T-helper 17 cell (primary cell): ENCODE measurements at places on chromosomes 11 and 22.

DNA sequence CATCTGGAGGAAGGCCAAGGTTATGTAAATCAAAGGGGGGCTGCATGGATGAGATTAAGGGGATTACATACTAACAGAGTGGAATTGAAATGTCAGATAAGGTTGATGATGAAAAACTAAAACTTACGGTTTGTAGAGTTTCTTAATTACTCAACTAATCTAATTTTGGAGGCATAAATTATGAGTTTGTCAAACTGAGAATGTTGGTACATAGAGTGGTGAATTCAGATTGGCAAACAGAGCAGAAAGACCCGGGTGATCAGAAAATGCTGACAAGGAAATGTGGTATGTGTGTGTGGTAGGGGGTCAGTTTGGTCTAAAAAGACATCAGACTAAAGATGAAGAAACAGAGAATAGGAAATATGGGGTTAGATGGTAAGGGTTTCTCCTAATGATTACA lies 11.0 kb downstream of the MS4A6E start:
- H3K4me1 ChIP-seq = no peaks in the 10 kb centered on the region
- peaks cover 2% of the 10 kb centered on the region for H3K36me3 ChIP-seq
- peaks cover 66% of the 10 kb centered on the region for H3K27me3 ChIP-seq
- no peak for DNase-seq
- no peak overlapping the region for H3K27ac ChIP-seq

- no peak overlapping the region for H3K27ac ChIP-seq
- H3K36me3 ChIP-seq = no peaks in the 10 kb centered on the region
- peaks cover 2% of the 10 kb centered on the region for H3K4me1 ChIP-seq
- no peak for DNase-seq
- H3K4me3 ChIP-seq = no peak overlapping the region
Observed at GRCh38 chr11:113908098-113908497, 3.5 kb downstream of the HTR3B start.

- no peak for DNase-seq
- no peak overlapping the region for H3K27ac ChIP-seq
- H3K4me3 ChIP-seq = no peak overlapping the region
- no peaks in the 10 kb centered on the region for H3K4me1 ChIP-seq
Observed at GRCh38 chr11:111260811-111261210, 15.3 kb downstream of the POU2AF2 start.

GRCh38 chr22:30400159-30400558 lies 3.3 kb downstream of the SEC14L2 start:
- H3K27me3 ChIP-seq = no peaks in the 10 kb centered on the region
- no peak overlapping the region for H3K27ac ChIP-seq
- H3K36me3 ChIP-seq = no peaks in the 10 kb centered on the region
- DNase-seq = no peak
- H3K4me3 ChIP-seq = no peak overlapping the region

GRCh38 chr11:68011051-68011943 lies 1.2 kb downstream of the ALDH3B1 start:
- DNase-seq = no peak
- peaks cover 7% of the 10 kb centered on the region for H3K4me1 ChIP-seq
- no peak overlapping the region for H3K4me3 ChIP-seq
- no peaks in the 10 kb centered on the region for H3K36me3 ChIP-seq
- no peak overlapping the region for H3K27ac ChIP-seq

DNA sequence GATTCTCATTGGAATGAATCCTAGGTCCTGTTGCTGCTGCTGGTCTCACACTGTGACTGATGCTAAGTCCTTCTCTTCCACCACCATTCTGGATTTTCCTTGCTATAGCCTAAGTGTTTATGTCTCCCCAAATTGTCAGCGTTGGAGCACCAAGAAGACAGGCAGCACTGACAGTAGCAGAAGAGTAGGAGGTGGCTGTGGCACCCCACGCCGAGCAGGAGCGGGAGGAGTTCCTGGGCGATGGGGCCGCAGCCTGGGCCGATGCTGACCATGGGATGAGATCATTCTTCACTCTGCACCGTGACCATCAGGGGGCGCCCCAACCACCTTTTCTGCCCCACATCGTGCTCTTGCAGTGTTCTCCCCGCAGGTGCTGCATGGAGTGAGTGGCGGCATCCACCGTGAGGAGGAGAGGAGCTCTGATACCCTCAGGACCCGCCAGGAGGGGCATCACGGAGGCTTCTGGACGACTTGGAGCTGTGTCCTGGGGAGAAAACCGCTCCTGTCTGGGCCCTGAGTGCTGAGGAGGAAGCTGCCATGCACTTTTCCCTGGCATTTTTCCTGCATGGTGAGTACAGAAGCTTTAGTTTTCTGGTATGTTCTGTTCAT lies 57.0 kb downstream of the LRRC74B start:
- peaks cover 7% of the 10 kb centered on the region for H3K4me1 ChIP-seq
- no peaks in the 10 kb centered on the region for H3K36me3 ChIP-seq
- peaks cover 62% of the 10 kb centered on the region for H3K27me3 ChIP-seq

DNA sequence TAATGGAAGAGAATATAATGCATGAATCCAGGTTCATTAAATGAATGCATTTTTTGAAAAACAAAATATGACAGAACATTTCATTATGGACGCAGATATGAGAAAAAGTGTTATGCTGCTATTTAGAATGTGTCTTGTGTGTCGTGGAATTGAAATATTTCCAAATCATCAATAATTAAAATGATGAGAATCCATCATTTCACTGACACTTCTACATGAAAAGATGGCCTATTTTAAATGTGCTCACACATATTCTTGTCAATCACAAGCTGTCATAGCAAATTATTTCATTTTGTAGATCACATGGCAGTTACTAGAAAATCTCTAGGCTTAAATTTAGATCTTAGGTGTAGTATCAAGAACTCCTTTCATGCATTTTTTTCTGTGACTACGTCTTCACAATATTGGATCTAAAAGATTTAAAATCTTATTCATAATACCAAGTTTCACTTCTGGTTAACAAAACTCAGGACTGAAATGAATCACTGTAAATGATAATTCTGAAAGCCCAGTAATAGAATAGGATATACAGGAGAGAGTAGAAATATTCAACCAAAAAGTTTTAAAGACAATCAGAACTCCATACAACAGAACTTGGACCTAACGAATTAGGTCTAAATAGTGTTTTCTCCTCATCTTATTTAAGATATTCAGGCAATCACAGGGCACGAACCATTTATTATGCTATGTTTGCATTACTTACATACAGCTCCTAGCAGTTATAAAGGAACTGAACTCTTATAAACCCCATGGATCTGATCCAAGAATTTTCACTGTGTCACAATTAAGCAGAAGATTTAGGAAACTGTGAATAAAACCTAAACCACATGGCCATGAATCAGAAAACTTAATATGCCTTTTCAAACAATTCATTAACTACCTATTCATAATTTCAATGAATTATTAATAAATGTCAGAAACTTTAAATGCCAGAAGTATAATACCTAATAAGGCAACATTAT lies 67.7 kb downstream of the DCDC1 start:
- H3K27ac ChIP-seq = no peak overlapping the region
- no peak overlapping the region for H3K4me3 ChIP-seq
- H3K36me3 ChIP-seq = no peaks in the 10 kb centered on the region
- H3K4me1 ChIP-seq = no peaks in the 10 kb centered on the region

GRCh38 chr22:46062232-46062615 lies 85.3 kb upstream of the WNT7B start:
- peaks cover 2% of the 10 kb centered on the region for H3K36me3 ChIP-seq
- no peak overlapping the region for H3K4me3 ChIP-seq
- DNase-seq = no peak
- H3K27me3 ChIP-seq = no peaks in the 10 kb centered on the region
- H3K4me1 ChIP-seq = peaks cover 42% of the 10 kb centered on the region

- no peak overlapping the region for H3K4me3 ChIP-seq
- no peak for DNase-seq
- peaks cover 6% of the 10 kb centered on the region for H3K36me3 ChIP-seq
Observed at GRCh38 chr11:65211293-65212105, 29.8 kb downstream of the CAPN1 start.

- DNase-seq = no peak
- peaks cover 27% of the 10 kb centered on the region for H3K4me1 ChIP-seq
- H3K36me3 ChIP-seq = no peaks in the 10 kb centered on the region
Observed at GRCh38 chr22:46688949-46689348, 49.1 kb downstream of the CERK start.

DNA sequence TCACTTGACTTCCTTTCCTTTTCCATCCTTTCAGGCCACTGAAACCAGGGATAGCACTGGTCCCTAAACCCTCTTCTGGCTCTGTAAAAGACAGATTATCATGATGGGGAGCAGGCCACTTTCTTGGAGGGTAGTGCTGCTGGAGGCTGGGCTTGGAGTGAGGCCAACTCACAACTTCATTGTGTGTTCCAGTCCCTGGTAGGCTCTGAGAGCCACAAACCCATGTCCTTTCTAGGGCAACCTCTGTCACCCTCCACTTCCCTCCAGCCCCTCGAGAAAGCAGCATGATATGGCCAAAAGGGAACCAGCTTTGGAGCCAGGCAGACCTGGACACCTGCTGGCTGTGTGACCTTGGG lies 2.3 kb downstream of the TKFC start:
- DNase-seq = no peak
- no peak overlapping the region for H3K4me3 ChIP-seq
- peaks cover 30% of the 10 kb centered on the region for H3K4me1 ChIP-seq
- H3K27me3 ChIP-seq = no peaks in the 10 kb centered on the region

GRCh38 chr11:19352072-19352770 lies 111.5 kb upstream of the E2F8 start:
- peaks cover 2% of the 10 kb centered on the region for H3K4me1 ChIP-seq
- no peak overlapping the region for H3K27ac ChIP-seq
- no peaks in the 10 kb centered on the region for H3K36me3 ChIP-seq
- H3K27me3 ChIP-seq = peaks cover 79% of the 10 kb centered on the region

- no peak overlapping the region for H3K27ac ChIP-seq
- no peak for DNase-seq
- peaks cover 27% of the 10 kb centered on the region for H3K4me1 ChIP-seq
- peaks cover 5% of the 10 kb centered on the region for H3K36me3 ChIP-seq
- H3K4me3 ChIP-seq = no peak overlapping the region
Observed at GRCh38 chr11:62774407-62774806, 3.2 kb downstream of the TAF6L start.

- no peak overlapping the region for H3K4me3 ChIP-seq
- H3K27ac ChIP-seq = peak overlapping the region; percentile 2
- H3K36me3 ChIP-seq = no peaks in the 10 kb centered on the region
- H3K27me3 ChIP-seq = no peaks in the 10 kb centered on the region
- peaks cover 2% of the 10 kb centered on the region for H3K4me1 ChIP-seq
Observed at GRCh38 chr11:19931141-19931770, 218.6 kb downstream of the NAV2 start.

DNA sequence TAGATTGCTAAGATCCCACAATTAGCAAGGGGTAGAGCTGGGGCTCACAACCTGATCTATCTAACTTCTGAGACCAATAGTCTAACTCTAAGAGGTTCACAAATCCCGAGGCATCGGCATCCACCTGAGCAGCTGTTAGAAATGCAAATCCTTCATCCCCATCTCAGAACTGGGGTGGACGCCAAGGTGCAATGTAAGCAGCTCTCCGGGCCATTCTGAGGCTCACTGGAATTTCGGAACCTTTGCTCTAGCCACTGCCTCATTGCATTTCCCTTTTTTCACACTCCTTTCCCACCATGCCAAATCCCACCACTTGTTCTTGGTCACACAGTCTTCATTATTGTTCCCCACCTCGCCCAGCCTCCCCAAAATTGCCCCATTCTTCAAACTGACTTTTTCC lies 29.8 kb downstream of the MAML2 start:
- H3K4me1 ChIP-seq = peaks cover 28% of the 10 kb centered on the region
- peak overlapping the region; percentile 89 for H3K27ac ChIP-seq
- H3K36me3 ChIP-seq = peaks cover 2% of the 10 kb centered on the region
- H3K27me3 ChIP-seq = no peaks in the 10 kb centered on the region
- H3K4me3 ChIP-seq = no peak overlapping the region

GRCh38 chr11:2103668-2104523 lies 35.3 kb downstream of the IGF2 start:
- peaks cover 15% of the 10 kb centered on the region for H3K27me3 ChIP-seq
- no peak overlapping the region for H3K27ac ChIP-seq
- peaks cover 3% of the 10 kb centered on the region for H3K4me1 ChIP-seq
- no peak overlapping the region for H3K4me3 ChIP-seq

GRCh38 chr11:68813773-68814172 lies 27.9 kb downstream of the CPT1A start:
- peaks cover 21% of the 10 kb centered on the region for H3K4me1 ChIP-seq
- H3K36me3 ChIP-seq = no peaks in the 10 kb centered on the region
- H3K4me3 ChIP-seq = no peak overlapping the region

GRCh38 chr11:24478718-24479117 lies 18.1 kb upstream of the LUZP2 start:
- no peak for DNase-seq
- no peaks in the 10 kb centered on the region for H3K36me3 ChIP-seq
- H3K27me3 ChIP-seq = no peaks in the 10 kb centered on the region

DNA sequence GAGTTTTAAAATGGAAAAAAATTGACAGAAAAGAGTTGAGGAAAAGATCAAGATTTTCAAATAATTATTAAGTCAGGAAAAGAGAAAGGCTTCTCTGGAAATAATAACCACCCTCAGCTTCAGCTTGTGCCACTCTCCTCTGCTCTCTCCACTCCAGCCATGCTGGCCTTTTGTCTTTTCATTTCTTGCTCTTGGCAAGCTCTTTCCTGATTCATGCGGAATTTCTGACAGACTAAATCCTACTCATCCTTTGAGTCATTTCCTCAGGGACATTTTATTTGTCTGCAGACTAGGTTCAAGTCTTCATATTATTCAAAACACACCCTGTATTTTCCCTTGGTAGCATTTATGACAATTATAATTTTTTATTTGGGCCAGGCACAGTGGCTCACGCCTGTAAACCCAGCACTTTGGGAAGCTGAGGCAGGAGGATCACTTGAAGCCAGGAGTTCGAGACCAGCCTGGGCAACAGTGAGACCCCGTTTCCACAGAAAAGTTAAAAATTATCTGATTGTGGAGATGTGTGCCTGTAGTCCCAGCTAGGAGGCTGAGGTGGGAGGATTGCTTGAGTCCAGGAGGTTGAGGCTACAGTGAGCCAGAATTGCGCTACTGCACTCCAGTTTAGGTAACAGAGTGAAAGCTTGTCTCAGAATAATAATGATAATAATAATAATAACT lies 7.8 kb upstream of the P4HA3 start:
- H3K36me3 ChIP-seq = no peaks in the 10 kb centered on the region
- H3K27ac ChIP-seq = no peak overlapping the region
- peaks cover 4% of the 10 kb centered on the region for H3K4me1 ChIP-seq
- no peak overlapping the region for H3K4me3 ChIP-seq
- DNase-seq = no peak
- peaks cover 18% of the 10 kb centered on the region for H3K27me3 ChIP-seq

- H3K4me3 ChIP-seq = no peak overlapping the region
- H3K27me3 ChIP-seq = peaks cover 87% of the 10 kb centered on the region
- H3K36me3 ChIP-seq = no peaks in the 10 kb centered on the region
- peaks cover 14% of the 10 kb centered on the region for H3K4me1 ChIP-seq
Observed at GRCh38 chr11:125404811-125405790, 91.0 kb downstream of the FEZ1 start.

GRCh38 chr11:68575025-68575665 lies 109.2 kb upstream of the GAL start:
- no peak overlapping the region for H3K4me3 ChIP-seq
- DNase-seq = no peak
- H3K27me3 ChIP-seq = no peaks in the 10 kb centered on the region

- H3K27me3 ChIP-seq = peaks cover 40% of the 10 kb centered on the region
- H3K4me1 ChIP-seq = peaks cover 44% of the 10 kb centered on the region
- peak overlapping the region; percentile 87 for H3K4me3 ChIP-seq
- H3K36me3 ChIP-seq = no peaks in the 10 kb centered on the region
Observed at GRCh38 chr11:128684549-128685401, 9.1 kb upstream of the FLI1 start.

- DNase-seq = no peak
- H3K36me3 ChIP-seq = peaks cover 4% of the 10 kb centered on the region
- peaks cover 34% of the 10 kb centered on the region for H3K4me1 ChIP-seq
- H3K27ac ChIP-seq = no peak overlapping the region
- H3K27me3 ChIP-seq = no peaks in the 10 kb centered on the region
- H3K4me3 ChIP-seq = no peak overlapping the region
Observed at GRCh38 chr11:96284917-96285316, 58.1 kb downstream of the MAML2 start.
